ENCODE measurements at places on chromosomes 7 and 10.
A peak's percentile ranks its signal among the peaks of the same experiment; 100 is the strongest.

DNA sequence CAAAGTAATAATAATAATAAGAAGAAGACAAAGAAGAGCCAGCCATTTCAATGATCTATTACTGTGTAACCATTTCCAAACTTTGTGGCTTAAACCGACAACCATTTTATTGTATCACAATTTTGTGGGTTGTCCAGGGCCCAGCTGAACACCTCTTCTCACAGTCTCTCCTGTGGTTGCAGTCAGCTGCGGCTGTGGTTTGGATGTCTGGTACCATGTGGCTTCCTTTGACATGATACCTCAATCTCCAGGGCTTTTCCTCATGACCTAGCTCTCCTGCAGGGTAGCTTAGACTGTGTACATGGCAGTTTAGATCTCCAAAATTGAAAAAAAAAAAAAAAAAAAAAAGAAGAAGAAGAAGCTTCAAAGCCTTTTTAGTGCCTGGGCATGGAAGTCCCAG is 72.6 kb upstream of the NFKB2 start:
- DNase-seq, result no peak

DNA sequence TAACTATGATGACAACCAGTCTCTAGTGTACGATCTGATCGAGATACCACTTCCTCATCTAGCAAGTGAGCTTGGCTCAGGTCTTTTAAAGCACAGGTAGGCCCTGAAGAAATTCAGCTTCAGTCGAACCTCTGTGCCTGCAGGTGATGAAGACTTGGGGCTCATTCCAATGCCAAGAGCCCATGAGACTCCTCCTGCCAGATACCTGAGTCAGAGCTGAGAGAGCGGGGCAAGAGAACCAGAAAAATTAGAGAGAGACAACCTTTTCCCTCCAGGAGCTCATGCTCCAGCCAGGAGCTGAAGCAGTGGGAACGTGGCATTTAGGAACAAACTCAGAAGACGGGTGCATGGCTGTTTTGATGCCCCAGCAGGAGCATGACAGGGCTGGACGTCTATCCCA is 232.7 kb downstream of the FANK1 start:
- no peak for DNase-seq

GRCh38 chr10:73641328-73642060 is at the start of gene MYOZ1:
TSS of gene MYOZ1 (minus strand) at chr10:73641474. CDS start at chr10:73640017, 1,457 bp downstream.
- peak; percentile 26 for DNase-seq

- DNase-seq, result no peak
These were observed 77.4 kb downstream of the TPST1 start for GRCh38 chr7:66282591-66282935.

- peak; percentile 67 for DNase-seq
These were observed 73.5 kb downstream of the SAMD9 start for GRCh38 chr7:93044147-93044810.

DNA sequence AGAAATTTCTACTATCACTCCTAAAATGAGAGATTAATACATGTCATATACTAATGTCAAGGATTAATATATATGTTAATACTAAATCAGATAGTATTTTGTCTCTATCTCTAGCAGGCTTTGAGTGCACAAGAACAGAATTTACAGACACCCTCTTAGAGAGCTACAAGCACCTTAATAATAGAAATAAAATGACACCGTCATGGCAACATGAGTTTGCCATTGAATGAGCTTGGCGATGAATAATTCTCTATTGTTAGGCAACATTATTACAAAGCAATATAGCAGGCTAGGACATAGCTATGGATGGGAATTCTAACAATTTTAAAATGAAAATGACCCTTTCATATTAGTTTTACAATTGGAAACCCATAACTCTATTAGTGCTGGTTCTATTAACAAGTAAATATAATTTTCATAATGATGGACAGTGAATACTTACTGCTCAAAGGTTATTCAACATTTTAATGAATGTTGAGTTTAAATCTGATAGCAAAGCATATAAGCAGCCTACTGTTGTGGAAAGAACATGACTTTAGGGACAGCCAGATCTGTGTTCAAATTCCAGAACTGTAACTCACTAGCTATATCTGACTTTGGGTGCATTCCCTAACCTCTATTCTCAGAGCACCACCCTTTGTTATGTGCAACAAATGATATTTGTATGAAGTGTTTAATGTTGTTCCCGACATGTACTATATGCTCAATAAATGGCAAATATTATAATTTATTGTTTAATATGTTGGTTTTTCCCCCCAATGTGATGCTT is 184.5 kb upstream of the DKK1 start:
- no peak for DNase-seq

Measured in NCI-H226 (cell line).